Hippocampal formation (tissue), 2 donors: ENCODE measurements at places on chromosomes 3 and 15.

DNA sequence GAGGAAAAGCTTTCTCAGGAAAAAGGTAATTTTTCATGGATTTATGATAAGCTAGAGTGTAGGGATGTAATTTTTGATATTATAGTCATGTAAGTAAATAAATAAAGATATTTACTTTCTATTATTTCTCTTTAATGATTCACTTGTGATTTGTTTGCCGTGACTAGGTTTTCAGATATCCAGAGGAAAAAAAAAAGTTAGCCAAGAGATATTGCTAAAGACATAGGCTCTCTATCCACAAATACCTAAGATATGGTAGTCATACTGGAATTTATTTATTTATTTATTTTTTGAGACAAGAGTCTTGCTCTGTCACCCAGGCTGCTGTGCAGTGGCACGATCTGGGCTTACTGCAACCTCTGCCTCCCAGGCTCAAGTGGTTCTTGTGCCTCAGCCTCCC lies 59.9 kb downstream of the AP4E1 start:
- no peak for DNase-seq

GRCh38 chr3:64240396-64240795 lies 15.1 kb upstream of the PRICKLE2 start:
- no peak for DNase-seq

GRCh38 chr3:30659270-30660130 lies 53.1 kb downstream of the TGFBR2 start:
- DNase-seq = no peak

GRCh38 chr3:156120528-156121251 lies at the start of gene KCNAB1:
KCNAB1 (plus strand) TSS chr3:156120578.
- no peak for DNase-seq

GRCh38 chr3:57791245-57791644 lies 35.1 kb downstream of the SLMAP start:
- no peak for DNase-seq

DNA sequence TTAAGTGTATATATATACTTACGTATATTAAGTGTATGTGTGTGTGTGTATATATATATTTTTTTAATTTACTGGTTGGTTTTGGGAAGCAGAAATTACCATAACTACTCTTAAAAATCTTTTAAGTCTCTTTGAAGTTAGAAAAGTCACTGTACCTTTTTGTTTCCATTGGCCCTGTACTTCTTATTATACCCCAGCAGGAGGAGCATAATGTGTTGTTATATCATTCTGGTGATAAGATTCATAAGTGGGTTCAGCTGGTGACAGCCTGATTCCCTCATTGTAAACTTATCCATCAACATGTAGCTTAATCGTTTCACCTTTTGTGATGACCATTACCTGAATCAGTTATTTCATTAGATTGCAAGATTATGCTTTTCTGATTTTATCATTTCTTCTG lies 30.8 kb downstream of the MLH1 start:
- DNase-seq = no peak

DNA sequence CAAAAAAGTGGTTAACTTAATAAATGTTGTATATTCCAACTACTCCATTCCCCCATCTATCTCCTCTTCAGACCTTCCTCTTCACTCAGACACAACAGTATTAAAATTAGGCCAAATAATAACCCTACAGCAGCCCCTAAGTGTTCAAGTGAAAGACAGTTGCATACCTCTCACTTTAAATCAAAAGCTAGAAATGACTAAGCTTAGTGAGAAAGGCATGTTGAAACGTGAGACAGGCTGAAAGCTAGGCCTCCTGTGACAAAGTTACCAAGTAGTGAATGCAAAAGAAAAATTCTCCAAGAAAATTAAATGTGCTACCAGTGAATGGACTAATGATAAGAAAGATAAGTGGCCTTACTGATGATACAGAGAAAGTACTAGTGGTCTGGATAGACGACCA lies 71.7 kb downstream of the ANKRD28 start:
- no peak for DNase-seq

- DNase-seq = no peak
Observed at GRCh38 chr3:124834723-124835718, 52.1 kb downstream of the ITGB5 start.

DNA sequence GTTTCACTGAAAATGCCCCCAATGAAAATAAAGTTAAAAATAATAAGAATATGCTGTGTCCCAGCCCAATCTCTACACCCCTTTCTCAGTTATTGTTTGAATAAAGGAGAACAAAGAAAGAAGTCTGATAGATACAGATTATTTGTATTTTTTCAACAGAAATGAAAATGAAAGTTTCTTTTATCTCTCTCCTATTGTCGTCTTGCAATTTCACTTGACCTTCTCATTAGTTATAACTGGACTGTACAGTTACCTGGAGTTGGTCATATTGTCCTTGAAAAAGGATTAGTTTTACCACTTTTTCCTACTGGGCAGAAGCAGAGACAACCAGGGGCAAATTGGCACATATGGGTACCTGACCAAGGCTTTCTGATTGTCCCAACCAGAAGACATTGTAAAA lies 440.0 kb downstream of the PDCD6IP start:
- no peak for DNase-seq

DNA sequence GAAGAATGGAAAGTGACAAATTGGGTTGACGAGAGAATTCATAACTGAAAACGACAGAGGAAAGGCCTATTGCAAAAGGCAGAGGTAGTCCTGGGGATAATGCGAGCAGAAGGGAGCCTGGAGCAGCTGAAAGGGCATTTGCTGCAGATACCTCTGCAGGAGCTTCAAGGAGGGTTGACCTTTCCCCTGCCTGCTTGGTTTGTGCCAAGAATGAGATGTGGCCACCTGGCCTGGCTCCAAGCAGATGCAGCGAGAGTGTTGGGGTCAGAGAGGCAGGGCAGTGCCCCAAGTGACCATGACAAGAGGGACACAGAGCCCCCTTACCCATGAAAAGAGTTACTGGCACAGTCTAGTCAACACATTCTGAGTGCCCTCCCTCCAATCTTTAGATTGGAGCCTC lies 43.5 kb downstream of the SLC41A3 start:
- no peak for DNase-seq

GRCh38 chr15:100638177-100638730 lies 35.9 kb downstream of the ASB7 start:
- DNase-seq = no peak

- DNase-seq = no peak
Observed at GRCh38 chr3:184559336-184559735, 2.2 kb upstream of the EPHB3 start.

DNA sequence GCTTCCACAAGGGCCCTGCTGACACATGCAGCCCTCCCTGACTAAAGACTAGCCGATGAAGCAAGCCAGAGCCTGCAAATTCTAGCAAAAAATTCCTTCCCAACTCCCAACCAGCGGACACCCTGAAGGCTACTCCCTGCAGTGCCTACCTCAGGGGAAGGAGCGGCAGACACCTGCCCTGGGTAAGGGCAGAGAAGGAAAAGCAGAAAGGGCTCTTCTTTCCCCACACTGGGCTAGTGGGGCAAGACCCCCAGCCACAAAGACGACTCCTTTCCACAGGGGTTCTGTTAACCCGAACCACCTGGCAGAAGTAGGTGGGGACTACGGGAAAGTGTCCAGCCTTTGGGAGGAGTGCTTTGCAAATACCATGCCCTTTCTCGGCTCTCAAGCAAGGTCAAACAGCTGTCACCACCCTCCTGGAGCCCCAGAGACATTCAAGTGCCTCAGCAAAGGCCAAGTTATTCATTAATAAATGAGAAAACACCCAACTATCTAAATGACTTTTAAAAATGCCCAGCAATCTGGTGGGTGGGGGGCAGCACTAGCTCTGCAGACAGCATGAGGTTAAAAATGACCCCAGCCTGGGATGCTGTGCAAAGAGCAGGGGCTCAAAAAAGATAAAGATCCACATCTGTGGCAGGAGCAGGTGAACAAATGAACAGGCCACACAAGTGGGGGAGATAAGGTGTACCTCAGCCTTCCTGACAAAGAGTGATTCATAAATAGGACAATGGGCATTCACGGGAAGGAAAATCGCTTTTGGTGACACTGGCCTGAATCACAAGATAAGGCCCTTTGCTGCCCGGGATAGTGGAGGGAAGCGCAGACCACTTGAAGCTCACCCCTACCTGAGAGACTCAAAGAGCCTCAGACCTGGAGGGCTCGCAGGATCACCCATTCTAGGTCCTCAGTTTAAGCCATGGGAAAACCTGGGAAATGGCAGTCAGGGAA lies 33.0 kb downstream of the CCDC12 start:
- no peak for DNase-seq

DNA sequence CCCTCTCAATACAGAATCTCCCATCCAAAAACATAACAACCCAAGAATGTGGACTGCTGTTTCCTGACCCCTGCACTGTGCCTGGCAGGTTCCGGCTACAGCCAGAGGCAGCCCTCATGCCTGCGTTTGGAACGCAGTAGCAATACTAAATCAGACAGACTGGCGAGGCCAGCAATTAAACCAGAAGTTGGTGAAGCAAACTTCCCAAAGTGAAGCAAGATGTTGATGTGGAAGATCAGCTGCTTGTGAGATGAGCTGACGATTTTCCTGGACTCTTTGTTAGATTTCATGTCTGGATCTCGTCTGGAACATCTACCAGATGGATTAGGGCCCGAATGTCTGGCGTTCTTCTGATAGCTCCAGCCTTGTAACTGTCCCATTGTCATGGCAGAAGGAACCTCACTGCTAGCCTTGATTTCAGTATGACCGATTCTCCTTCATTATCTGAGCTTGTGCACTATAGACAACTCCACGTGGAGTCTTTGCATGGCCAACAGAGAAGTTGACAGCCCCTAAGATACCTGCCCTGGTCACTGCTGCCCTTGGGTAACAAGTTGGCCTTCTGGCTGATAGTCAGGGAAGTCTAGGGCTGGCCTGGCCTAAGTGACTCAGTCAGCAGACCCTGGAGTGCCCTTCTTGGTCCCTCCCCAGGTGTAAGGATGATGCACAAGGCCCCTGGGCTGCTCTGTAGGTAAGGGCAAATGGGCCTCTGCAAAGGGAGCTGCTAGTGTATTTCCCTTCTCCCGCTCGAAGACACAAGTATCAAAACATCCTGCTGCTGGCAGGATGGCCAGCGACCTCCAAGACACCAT lies 126.5 kb downstream of the ADAMTS17 start:
- no peak for DNase-seq

- no peak for DNase-seq
Observed at GRCh38 chr3:141204343-141204742, 27.3 kb upstream of the PXYLP1 start.

DNA sequence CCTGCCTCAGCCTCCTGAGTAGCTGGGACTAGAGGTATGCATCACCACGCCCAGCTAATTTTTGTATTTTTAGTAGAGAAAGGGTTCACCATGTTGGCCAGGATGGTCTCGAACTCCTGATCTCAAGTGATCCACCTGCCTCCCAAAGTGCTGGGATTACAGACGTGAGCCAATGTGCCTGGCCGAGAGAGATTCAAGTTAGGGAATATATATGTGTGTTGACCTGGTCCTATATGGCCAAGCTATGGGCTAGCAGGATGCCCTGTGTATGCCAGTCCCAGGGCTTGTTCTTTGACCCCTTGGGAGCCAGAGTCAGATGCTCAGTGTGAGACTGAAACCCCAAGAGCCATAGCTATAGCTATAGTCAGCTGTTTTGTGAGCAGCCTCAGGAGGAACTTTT lies 1.9 kb downstream of the NDUFAF3 start:
- no peak for DNase-seq

DNA sequence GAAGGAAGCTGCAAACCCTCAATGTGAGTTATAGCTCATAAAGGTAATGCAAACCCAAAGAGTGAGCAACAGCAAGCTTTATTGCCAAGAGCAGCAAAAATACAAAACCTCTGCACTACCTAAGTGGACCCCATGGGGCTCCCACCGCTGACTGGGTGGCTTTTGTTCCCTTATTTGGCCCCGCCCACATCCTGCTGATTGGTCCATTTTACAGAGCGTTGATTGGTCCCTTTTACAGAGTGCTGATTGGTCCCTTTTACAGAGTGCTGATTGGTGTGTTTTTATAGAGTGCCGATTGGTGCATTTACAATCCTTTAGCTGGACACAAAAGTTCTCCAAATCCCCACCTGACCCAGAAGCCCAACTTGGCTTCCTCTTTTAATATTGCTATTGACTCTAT lies 154.5 kb upstream of the NSMCE3 start:
- no peak for DNase-seq

DNA sequence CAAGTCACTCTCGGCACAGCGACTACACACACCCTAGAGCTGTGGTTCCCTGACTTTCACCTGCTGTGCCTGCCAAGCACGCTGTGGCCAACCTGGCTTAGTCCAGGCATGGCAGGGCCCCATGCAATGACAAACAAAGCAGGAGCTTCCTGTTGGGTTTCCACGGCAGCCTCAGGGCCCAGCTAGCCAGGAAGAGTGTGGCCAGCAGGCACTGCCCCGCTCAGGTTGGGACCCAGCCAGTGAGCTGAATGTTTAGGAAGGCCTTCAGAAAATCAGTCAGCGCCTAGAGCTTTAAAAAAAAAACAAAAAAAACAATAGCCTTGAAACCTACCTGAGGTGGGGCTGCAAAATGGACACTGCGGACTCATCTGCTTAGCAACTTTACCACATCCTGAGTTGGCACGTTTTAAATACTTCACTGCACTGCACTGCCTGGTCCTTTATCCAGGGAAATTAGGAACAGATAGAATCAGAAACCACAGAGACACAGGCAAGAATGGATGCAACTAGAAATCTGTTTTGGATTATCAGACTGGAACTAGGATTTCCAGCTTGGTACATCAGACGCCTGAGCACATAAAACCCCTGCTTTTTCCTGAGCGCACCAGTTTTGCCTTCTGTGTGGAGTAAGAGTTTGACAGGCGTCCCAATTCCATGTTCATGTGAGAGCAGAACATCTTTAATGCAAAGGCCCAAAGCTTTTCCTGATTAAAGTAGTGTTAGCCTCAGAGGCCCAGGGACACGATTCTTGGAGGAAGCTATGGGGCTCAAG lies 36.2 kb upstream of the LDHAL6B start:
- peak; percentile 37 for DNase-seq

GRCh38 chr15:98580572-98580971 lies 67.8 kb upstream of the IGF1R start:
- no peak for DNase-seq

DNA sequence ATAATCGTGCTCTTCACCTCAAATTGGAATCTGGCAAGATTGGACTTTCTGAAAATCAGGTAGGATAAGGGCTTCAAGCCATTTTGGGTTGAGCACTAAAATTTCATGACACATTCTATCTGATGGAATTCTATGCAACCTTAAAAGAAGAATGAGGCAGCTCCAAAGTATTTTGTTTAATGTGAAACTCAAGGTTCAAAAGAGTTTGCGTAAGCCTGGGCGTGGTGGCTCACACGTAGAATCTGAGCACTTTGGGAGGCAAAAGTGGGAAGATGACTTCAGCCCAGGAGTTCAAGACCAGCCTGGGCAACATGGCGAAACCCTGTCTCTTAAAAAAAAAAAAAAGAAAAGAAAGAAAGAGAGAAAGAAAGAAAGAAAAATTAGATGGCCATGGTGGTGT lies 3.6 kb upstream of the PLA1A start:
- DNase-seq = no peak

- DNase-seq = peak; percentile 14
Observed at GRCh38 chr15:100842756-100843730, 36.6 kb upstream of the ALDH1A3 start.

- no peak for DNase-seq
Observed at GRCh38 chr3:72440491-72440890, 407.8 kb downstream of the SHQ1 start.

- DNase-seq = peak; percentile 60
Observed at GRCh38 chr3:42600958-42601675, 631 bp downstream of the NKTR start.

- DNase-seq = no peak
Observed at GRCh38 chr3:188840290-188840689, 331.5 kb upstream of the TPRG1 start.
